ENCODE measurements at places on chromosomes 7 and 10.

GRCh38 chr10:80144067-80144695, 11.7 kb downstream of the PLAC9 start:
- DNase-seq: no peak

DNA sequence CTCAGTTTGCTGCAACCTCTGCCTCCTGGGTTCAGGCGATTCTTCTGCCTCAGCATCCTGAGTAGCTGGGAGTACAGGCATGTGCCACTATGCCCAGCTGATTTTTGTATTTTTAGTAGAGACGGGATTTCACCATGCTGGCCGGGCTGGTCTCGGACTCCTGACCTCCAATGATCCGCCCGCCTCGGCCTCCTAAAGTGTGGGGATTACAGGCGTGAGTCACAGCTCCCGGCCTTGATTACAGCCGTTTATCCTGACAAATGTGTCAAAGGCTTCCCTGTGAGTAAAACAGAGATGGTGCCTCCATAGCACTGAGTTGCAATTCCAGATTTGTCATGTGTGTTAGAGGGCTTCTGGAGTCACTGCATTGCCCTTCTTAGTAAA, 273.7 kb downstream of the CCDC3 start:
- DNase-seq: no peak

GRCh38 chr10:35341521-35341920, 5.2 kb downstream of the CCNY start:
- no peak for DNase-seq

DNA sequence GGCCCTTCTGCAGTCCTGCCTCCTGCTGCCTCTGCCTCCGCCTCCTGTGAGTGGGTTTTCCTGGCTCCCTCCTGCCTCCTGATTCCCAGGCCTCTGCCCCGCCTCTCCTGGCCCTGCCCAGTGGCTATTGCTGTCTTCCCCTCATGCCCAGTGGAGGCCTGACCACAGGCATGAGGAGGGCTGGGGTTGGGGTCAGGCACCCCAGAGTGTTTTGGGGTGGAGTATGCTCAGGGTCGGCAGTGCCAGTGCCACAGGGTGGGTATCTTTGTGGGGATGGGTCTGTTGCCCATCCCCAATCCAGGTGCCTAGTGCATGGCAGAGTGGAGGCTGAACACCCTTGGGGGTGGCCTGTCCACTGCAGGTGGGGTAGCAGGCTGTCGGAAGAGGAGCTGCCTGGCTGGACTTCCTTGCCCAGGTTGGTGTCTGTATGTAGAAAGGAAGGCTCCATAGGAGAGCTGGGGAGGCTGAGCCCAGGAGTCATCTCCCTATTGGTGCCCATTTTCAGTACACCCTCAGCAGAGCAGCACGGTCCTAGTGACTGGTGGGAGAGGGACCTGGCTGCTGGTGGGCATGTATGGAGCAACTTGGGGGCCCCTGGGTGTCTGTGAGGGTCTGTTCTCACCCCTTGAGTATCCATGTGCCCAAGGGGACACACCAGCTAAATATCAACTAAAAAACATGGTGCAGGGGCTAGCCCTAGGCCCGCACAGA, 62.2 kb downstream of the ARHGAP22 start:
- DNase-seq: no peak

DNA sequence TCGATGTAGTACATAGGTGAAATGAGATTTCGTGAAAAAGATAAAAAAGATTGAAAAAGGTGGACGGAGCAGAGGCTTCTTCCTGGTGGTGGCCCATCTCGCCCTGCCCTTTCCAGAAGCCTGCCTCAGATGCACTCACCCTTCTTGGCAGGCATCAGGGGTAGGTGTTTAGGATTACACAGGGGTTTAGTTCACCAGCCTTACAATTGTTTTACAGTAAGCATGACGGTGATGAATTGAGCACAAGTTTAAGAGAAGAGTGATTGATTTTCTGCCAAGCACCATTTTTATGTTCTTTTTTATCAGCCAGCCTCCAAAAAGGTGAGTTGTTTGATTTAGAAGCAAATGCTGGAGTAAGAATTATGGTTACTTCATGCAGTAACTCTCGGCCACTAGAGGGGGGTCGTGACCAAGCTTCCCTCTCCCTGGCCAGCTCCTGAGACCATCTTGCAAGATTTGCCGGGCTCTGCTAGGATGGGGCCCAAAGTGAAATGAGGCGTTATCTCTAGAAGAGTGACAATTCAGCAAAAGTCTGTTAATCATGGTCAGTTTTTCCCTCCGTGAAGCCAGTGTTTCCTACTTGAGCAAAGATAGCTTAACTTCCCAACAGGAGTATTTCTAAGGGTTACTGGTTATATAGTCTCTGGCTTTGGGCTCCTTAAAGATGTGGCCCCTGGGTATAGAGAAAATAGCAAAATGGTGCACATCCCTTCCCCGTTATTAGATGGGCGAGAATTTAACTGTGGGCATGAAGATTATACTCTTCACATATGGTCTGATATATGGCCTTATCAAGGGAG, 228.8 kb downstream of the BMPER start:
- DNase-seq: no peak

DNA sequence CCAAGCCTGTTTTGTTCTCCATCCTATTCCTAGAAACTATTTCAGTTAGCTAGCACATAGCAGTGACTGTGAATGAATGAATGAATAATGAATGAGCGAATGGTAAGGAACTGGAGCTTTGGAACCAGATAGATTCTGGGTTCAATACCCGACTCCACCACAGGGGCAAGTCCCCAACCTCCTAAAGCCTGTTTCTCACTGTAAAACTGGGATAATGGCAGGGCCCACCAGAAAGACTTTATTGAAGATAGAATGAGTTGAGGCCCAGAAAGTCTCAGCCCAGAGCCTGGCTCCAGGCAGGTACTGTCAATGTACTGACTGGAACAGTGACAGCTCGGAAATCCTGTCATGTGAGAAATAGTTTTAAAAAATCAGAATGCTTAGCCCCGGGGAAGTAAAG, 1.1 kb upstream of the CDH23 start:
- no peak for DNase-seq

DNA sequence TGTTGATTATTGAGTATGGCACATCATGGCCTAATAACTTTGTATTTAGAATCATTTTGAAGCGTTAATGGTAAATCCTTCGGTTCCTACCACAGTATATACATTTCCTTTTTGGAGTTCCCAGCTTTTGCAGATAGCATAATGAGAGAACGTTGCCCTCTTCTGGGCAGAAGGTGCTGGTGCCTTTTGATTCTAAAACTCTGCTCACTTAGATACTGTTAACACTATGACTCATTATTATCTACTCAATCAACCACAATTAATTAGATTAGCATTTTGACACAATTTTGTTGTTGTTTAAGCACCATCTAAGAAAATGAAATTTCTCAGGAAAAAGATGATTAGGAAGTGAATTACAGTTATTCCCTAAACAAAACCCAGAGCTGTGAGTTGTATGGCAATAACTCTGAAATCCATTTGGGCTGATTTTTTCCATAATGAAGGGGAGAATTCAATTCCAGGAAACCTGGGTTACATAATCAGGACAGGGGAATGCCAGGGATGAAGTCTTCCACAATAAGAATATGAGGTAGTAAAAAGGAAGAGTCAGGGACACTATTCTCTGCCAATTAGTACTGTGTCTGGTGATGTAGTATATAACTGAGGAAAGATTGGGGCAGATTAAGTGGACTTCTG, 11.5 kb upstream of the DLD start:
- DNase-seq: no peak

GRCh38 chr7:151058781-151059366, 515 bp upstream of the SLC4A2 start:
- no peak for DNase-seq

DNA sequence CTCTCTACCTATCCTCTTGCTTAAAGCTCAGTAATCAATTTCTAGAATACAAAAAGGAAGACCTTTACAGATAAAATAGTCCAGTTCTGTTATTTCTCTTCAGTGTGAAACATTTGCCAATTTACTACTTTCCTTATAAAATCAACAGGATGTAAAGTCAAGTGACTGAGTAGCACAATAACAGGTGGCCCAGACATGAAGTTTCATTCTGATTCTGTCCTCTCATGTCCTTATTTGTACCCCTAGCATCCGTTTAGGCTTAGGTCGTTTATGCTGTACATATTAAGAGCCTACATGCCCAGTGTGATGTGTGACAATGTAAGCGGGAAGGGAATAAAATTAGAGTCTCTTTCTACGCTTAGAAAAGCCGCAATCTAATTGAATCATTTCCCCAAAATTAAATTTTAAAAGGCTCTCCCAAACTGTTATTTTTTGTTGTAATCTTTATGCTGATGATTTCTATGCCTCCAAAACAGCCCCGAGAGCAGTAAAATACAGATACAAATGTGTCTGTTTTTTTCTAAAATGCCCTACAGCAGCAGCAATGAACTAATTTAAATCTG, 29.1 kb downstream of the EPC1 start:
- DNase-seq: no peak
